ENCODE measurements at places on chromosomes 1 and 21.

GRCh38 chr1:8343464-8344001 is 25.6 kb downstream of the SLC45A1 start:
- no peak for DNase-seq

GRCh38 chr1:34625521-34626015 is 129.3 kb upstream of the GJB5 start:
- DNase-seq, result no peak

DNA sequence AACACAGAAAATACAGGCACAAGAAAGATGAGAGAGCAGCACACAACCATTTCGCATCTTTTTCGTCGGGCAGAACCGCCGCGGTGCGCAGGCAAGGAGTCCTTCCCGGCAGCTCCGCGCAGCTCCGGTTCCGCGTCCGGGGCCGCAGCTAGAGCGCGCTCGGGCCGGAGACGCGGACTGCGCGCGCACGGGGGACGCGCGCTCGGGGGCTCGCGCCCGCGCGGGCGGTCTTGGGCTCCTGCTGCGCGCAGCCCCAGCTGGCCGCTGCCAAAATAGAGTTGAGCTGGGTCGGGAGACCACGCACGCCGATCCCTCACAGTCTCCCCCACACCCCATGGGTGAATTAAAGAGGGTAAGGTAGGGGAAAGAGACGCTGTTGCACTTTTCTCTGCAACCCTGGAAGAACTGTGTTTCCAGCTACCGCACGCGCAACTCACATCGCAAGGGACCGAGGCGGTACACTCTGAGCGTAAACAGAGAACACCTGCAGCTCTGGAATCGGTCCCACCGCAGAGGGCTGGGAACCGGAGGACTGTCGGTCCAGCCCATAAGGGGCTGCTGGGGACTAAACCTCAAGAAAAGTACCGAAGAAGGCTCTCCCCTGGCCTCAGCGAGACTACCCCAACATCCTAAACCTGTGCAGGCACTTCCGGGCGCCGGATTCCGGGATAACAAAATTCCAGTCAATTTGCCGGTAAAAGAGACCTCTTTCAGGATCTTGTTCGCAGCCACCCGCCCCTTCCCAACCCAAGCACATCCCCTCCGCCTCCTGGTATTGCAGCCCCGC is 1.7 kb downstream of the NR5A2 start:
- no peak for DNase-seq

DNA sequence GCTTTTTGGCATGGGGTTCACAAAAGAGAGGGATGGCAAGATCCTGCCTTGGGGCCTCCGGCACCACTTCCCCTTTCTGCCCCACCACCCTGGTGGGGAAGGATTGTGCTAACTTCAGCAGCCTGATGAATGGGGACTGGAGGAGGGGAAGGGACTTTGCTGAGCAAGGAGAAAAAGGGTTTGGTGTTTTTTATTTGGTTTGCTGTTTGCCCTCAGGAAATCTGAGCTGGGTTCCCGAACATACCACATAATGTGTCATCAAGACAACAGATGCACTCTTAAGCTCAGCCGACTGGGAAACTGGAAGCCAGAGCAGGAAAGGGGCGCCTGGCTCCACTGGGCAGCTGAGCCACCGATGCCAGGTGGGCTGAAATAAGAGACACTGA is 19.8 kb downstream of the OLFML2B start:
- DNase-seq, result peak; percentile 47

DNA sequence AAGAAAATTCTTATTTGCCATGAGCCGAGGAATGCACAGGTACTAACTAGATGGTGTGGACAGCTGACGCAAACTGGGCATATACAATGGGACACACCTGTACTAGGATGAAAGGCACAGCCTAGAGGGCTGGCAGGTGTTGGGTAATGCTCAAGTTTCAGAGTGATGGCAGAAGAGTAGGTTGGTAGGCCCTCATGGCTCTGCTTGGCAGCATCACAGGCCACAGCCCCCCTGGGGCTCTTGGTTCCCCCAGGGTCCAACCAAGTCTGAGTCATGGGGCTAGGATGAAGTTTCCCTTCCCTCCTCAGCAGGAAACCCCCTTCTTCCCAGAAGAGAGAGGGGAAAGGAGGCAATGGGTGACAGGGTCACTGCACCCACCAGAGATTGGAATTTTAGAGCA is 35.2 kb downstream of the SPEN start:
- DNase-seq, result no peak

GRCh38 chr1:169483500-169483966 is 2.2 kb downstream of the SLC19A2 start:
- DNase-seq, result no peak
